ENCODE measurements at places on chromosomes 3 and 15. TPM values are rescaled to one million over a fixed set of nuclear protein-coding genes. Genes with fewer than 3 reads are reported as not detected.

TRIM42 gene
- total RNA-seq, result not detected

SUCLG2 gene
- total RNA-seq, result 36.6 TPM

UBP1 gene
- 92.2 TPM for total RNA-seq

P3H2 gene
- 28.4 TPM for total RNA-seq

ANKRD63 gene
- total RNA-seq, result not detected

CPA3 gene
- 31.8 TPM for total RNA-seq

NPAP1 gene
- not detected for total RNA-seq

ACAN gene
- total RNA-seq, result 23.2 TPM

CCR8 gene
- total RNA-seq, result not detected

SFMBT1 gene
- 7.4 TPM for total RNA-seq

C3orf52 gene
- 8.8 TPM for total RNA-seq

GOLGA8G gene
- not detected for total RNA-seq

PAQR9 gene
- 0.21 TPM for total RNA-seq

LRTM1 gene
- total RNA-seq, result not detected

MAP1A gene
- total RNA-seq, result 39.4 TPM

NR1D2 gene
- 33.0 TPM for total RNA-seq

A4GNT gene
- not detected for total RNA-seq

FURIN gene
- total RNA-seq, result 89.7 TPM

FAM174B gene
- 10.0 TPM for total RNA-seq

TMEM266 gene
- total RNA-seq, result not detected

ZFYVE19 gene
- 10.9 TPM for total RNA-seq

PRSS50 gene
- 0.54 TPM for total RNA-seq

NANOGP8 gene
- total RNA-seq, result not detected

LRRC31 gene
- not detected for total RNA-seq

ADGRG7 gene
- not detected for total RNA-seq

CCR9 gene
- total RNA-seq, result not detected

RBP2 gene
- total RNA-seq, result not detected

PDIA3 gene
- 144 TPM for total RNA-seq

CCDC39 gene
- total RNA-seq, result not detected

GRK7 gene
- total RNA-seq, result not detected

OR4F15 gene
- total RNA-seq, result not detected

AGBL1 gene
- total RNA-seq, result not detected

NRG4 gene
- total RNA-seq, result not detected
